ENCODE measurements at places on chromosomes 2 and 18.

- DNase-seq, result no peak
Measured at GRCh38 chr2:9112079-9112721, 94.4 kb upstream of the ASAP2 start.

GRCh38 chr2:20093263-20094141, 42.1 kb upstream of the LAPTM4A start:
- peak; percentile 75 for DNase-seq

DNA sequence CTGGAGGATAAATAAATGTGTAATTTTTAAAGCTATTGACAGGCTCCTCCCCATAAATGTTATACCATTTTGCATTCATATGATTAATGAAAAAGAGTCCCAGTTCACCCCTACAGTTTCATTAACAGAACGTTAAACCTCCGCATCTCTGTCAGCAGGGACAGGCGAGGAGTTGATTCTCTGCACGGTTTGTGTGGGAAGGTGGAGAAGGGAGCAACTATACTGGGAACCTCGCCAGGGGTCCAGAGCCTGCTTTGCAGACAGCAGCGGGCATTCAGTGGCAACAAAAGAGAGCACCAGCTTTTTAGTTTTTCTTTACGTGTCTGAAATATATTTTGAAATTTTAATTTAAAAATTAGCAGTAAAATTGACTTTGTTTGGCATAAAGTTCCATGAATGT, 101.4 kb downstream of the FARSB start:
- no peak for DNase-seq

DNA sequence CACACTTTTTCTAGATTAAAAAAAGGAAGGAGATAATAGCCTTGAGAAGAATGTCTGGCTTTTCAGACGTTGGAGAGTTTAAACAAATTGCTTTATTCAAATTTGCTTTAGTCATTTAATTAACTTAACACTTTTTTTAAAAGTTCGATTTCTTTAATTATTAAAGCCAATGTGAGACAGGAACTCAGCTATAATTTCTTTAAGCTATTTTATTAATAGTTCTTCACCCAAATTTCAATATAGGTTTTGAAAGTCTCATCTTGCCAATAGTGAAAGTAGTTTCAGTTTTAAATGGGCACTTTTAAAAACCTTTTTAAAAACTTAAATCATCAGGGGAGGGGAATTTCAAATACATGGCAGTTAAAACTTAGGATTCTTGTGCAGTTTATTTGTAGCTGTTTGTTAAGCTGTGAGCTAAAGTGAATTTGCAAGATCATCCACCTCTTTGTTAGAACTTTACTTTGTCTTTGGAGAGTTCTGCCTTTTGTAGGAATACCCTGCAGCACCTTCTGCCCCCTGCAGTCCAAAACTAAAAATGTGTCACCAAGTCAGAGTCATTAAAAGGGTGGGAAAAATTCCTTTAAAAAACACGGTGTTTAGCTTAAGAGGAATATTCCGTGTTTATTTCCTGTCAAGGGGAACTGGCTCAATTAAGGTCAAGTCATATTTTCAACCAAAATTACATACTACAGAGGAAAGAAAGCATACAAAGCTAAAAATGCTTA, 4.6 kb downstream of the TGIF1 start:
- DNase-seq, result peak; percentile 53

GRCh38 chr18:72637721-72638120, 93.6 kb upstream of the CBLN2 start:
- DNase-seq, result no peak

- DNase-seq, result no peak
Measured at GRCh38 chr2:136796339-136796738, 31.0 kb downstream of the THSD7B start.

DNA sequence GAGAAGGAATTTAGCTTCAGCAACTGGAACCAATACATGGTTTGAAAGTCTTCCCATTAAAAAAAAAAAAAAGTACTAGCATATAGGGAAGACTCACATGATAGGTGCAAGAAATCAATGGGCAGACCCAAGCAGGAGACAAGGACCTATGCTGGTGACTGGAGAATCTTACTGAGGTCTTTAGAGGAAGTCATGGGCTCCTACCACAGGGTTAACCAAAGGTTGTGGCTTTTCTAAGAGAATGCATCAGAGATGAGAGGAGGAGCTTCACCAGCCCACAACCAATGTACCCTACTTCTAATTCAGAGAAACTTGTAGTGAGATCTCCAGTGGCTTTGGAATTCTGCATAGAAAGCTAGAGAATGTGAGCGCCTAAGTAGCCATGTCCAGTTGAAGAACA, 207.4 kb downstream of the NCKAP5 start:
- no peak for DNase-seq
